ENCODE measurements at places on chromosomes 11 and 22.

- no peak for DNase-seq
These were observed 108.3 kb upstream of the SESN3 start for GRCh38 chr11:95339086-95339901.

- DNase-seq = no peak
These were observed 146.3 kb upstream of the ARHGAP20 start for GRCh38 chr11:110858547-110858921.

DNA sequence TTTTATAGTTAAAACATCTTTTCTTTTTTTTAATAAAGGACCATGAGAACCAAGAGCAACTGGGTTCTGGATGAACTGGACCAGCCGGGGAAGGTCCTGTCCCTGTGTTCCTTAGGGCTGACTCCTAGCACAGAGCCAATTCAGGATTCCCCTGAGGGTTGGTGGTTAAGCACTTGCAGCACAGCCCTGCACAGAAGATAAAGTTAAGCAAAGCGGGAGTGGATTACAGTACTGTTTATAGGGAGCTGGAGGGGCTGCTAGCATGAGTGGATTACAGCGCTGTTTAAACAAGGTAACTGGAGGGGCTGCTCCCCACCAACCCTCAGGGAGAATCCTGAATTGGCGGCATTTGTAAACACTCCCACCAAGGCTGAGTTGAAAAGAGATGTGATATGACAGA lies 90.6 kb downstream of the CELSR1 start:
- DNase-seq = no peak

DNA sequence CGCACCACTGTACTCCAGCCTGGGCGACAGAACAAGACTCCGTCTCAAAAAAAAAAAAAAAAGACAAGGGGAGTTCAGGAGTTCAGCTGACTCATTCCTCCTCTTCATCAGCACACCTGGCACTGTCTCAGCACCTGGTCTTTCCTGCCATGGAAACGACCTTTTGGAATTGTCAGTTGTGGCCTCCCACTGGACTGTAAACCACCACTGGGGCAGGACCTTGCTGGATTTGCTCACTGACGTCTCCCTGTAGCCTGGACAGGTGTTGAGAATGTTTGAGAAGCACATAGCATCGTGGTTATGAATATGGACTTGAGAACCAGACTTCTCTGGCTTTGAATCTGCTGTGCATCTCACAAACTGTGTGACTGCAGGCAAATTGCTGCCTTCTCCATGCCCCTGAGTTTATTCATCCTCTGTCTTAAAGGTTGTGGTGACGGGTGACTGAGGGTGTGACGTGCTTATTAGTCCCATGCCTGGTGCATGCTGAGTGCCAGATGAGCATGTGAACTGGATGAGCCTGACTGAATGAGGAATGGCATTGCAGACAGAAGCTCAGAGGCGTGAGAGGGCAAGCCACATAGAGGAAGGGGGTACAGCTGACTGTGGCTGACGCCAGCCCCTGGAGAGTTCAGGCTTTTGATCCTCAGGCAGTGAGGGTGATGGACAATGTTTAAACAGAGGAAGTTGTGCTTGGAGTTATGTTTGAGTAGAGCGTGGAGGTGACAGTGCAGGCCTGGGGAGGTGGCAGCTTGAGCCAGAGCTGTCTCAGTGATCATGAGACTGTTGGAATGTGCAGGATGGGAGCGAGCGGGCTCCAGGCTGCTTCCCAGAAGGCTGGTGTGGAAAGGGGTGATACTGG lies 12.7 kb downstream of the TOM1 start:
- no peak for DNase-seq

- no peak for DNase-seq
These were observed 284.0 kb downstream of the LRRC4C start for GRCh38 chr11:41175304-41175972.

GRCh38 chr11:93500759-93501158 lies 42.4 kb downstream of the SMCO4 start:
- DNase-seq = no peak

- DNase-seq = no peak
These were observed 530.3 kb downstream of the BRD1 start for GRCh38 chr22:49297286-49297870.

DNA sequence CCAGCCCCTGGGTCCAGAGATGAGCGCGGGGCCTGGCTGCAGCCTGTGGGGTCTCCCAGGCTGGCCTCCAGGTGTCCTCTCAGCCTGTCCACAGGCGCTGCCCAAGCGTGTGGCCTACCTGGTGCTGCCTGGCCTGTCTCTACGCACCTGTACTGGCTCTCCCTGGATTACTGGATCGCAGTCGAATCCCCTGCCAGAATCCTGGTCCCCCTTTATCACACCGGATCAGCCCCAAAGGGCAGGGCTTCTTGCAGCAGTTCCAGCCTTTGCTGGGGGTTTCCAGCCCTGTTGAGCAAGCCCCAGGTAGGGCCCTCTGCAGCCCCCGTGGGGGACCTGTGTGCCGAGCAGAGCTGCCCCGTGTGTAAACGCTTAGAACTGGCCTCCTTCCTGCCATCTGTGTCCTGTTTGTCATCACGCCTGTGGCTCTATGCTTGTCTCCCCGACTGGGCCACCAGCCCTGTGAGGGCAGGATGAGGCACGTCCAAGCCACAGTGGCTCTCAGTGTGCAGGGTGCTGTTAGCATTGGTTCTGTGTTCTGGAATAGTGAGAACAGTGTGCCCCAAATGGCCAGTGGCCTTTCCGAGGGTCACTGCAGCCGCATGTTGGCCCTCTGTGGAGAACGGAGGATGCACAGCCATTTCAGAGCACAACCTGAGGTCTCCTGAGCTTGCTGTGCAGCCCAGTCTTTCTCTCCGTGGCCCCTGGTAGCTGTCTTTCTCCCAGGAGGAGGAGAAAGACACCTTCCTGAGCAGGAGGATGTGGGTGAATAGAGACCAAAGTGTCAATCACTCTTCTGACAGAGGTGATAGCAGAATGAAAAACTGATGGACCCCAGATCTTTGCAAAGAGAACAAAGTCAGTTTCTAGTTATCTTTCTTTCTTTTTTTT lies 13.9 kb upstream of the TXNRD2 start:
- DNase-seq = no peak

DNA sequence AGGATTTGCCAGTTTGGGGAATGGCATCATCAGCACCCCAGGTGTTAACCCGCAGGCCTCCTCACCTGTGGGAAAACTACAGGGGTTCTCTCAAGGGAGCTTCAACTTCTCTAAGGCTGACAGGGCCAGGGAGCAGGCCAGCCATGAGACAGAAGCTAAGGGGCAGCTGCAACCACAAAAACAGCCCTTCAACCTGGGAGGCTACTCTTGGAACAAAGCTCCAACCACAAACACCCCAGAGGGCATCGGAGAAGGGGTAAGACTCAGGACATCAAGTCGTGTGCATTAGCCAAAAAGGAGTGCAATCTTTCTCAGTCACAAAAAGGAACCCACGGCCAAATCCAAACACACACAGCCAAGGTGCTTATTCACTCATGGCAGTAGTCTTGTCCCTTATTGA lies 103.0 kb downstream of the PLEKHA7 start:
- no peak for DNase-seq

GRCh38 chr11:69030301-69030700 lies 17.3 kb upstream of the MRGPRF start:
- DNase-seq = no peak

- DNase-seq = no peak
These were observed 21.2 kb downstream of the PLAAT3 start for GRCh38 chr11:63592975-63593395.

DNA sequence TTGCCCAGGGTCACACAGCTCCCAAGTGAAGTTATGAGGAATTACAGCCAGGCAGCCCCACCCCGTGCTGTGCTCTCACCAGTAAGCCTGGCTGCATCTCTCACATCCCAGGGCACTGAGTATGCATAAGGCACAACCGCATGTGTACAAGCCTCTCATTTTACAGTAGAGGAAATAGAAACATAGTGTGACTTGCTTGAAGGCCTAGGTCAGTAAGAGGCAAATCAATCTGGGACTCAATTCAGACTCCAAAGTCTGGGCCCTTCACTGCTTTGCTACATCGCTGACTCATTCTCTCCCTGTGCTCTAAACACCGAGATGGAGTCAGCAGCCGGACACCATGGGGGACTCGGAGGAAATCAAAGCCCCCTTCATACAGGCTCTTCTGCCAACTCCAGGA lies 7.9 kb downstream of the ABTB2 start:
- DNase-seq = no peak

GRCh38 chr11:114180301-114181055 lies 115.7 kb upstream of the NNMT start:
- DNase-seq = no peak

DNA sequence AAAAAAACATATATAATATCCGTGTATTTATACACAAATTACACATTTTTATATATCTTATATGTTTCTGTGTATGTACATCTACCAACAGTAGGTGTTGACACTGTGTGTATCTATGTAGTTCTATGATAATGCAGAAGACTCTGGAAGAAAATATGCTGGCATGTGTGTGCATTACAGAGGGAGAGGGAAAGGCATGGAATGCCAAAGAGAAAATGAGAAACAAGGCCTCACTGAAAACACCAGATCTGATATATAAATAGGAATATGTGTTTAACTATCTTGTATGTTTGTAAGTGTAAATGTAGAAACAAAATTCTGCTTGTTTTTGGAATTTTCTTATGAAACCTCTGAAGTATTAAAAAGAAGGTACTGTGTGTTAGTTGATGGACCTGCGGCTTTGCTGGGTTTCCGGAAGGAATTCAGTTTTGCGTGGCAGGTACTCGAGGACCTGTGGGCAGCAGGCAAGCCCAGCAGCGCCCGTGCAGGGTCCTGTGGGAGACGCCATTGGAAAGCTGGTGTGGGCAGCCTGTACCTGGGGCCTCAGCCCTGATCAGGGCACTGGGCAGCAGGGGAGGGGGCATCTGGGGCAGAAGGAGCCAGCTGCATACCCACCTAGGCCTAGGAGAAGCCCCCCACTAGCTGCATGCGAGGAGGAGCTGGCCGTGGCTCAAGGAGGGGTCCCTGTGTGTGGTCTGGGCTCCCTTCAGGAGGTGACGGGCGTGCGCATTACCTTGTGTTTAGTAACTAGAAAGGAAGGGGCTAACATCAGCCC lies 7.6 kb upstream of the TRMU start:
- no peak for DNase-seq

GRCh38 chr22:20457506-20458240 lies 20.0 kb upstream of the SCARF2 start:
- no peak for DNase-seq

DNA sequence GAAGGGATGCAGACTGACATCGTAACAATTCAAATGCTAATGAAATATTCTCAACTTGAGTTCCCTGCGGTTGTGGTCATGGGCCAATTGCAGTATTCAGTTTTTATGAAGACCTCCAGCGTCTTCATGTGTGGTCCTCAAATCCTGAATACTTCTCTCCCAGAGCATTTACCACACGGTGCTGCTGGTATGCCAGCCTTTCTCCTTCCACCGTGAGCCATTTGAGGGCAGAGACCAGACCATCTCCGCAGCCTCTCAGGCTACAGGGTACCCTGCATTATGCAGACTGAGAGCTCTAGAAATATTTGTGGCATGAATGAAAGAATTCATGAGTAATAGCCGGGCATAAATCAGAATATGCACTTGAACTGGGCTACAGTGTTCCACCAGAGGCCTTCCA lies 289.7 kb downstream of the ST3GAL4 start:
- no peak for DNase-seq

- peak; percentile 57 for DNase-seq
These were observed 75.3 kb downstream of the FBLN1 start for GRCh38 chr22:45577746-45578523.

- DNase-seq = no peak
These were observed 451.3 kb downstream of the METTL15 start for GRCh38 chr11:28559492-28559891.

DNA sequence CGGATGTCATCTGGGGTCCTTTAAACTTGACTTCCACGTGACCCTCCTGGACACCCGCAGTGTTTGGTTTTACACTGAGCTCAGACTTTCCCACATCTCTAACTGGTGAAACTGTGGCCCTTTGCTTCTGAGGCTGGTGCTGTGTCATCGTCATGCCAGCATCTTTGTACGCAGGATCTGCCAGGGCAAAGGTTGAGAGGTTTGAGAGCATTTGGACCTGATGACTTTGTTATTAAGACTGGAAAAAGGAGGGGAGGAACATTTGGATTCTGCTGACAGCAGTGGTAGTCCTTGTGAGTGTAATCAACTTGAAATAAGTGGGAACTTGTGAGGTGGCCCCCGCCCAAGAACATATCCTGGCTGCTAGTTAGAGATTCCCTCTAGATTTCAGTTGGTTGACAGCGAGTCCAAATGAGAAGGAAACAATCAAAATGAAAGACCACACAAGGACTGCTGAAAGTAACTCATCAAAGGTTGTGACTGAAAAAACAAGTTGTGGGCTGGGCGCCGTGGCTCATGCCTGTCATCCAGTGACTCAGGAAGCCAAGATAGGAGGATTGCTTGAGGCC lies 102.5 kb downstream of the KIAA1671 start:
- no peak for DNase-seq

DNA sequence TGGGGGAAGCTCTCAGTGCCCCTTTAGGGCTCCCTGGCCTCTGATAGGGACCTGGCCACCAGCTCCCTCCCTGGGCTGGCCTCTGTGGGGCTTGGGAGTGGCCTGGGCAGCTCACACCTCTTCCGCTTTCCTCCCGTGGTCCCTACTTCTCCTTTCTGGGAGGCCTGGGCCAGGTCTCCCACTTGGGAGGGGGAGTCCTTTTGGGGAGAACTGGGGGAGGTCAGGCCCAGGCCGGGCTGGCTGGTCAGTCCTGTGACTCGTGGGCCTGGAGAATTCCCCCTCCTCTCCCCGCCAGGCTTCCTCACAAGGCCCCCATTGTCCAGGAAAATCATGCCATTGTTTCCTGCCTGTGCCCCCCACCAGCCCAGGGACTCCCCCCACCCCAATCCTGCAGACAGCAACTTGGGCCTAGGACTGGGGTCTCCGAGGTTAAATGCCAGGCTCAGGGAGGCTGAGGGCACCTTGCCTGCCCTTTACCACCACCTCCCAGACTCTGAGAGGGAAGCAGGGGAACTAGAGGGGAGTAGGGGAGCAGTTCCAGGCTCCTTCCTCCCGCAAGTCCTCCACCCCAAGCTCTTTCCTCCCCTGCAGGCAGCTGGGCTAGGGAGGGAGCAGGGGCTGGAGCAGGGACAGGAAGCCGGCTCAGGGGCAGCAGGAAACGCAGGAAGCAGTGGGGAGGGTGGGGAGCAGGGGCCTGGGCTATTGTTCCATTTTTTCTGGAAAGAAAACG lies 2.8 kb downstream of the MAP3K11 start:
- DNase-seq = no peak

DNA sequence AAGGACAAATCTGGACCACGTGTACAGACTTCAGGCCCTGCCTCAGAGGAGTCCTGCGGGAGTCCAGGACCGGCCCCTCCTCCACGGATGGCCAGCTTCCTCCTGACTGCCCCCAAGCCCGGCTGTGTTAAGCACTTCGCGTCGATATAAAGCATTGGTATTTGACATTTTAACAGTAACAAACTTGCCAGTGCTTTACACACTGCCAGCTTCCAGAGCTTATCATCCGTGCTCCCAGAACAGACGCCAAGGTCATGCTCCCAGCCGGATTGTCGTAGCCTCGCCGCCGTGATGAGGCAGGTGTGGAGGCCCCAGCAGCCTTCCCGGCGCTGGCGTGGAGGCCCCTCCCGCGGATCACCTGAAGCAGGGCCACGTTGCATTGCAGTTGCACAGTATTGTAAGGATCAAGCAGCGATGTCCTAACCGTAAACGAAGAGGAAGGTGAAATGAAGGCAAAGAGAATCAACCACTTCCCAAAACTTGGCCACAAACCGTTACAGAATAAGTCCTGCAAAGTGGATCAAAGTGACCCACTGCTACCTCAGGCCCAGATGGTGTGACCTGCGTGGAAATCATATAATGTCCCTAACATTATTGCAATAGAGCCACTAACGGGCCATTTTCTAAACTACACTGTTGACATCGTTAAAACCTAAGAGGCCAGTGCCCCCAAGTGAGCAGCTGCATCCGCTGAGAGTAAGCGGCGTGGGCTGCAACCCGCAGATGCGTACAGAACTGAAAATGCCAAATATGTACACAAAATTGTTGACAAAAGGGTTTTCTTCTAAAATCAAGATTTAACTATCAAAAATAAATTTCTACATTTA lies 51.6 kb downstream of the CERK start:
- DNase-seq = no peak
